ENCODE measurements at places on chromosomes 7 and 10.

DNA sequence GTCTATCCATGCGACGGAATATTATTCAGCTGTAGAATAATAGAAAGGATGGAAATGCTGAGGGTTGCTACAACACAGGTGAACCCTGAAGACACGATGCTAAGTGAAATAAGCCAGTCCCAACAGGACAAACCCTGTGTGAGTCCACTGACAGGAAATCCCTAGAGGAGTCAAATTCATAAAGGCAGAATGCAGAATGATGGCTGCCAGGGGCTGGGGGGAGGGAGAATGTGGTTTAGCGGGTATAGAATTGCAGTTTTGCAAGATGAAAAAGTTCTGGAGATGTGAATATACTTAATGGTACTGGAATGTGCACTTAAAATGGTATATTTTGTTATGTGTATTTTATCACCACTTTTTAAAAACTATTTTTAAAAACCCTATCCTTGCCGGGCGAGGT lies 36.9 kb upstream of the DOCK1 start:
- DNase-seq = no peak

- DNase-seq = no peak
Measured at GRCh38 chr7:50781381-50782293, 1.1 kb downstream of the GRB10 start.

- DNase-seq = no peak
Measured at GRCh38 chr10:1402816-1403507, 334.4 kb downstream of the ADARB2 start.

GRCh38 chr7:163298-163695 lies 29.1 kb upstream of the FAM20C start:
- DNase-seq = no peak

- peak; percentile 82 for DNase-seq
Measured at GRCh38 chr10:80699602-80700039, 161.9 kb downstream of the SH2D4B start.

- no peak for DNase-seq
Measured at GRCh38 chr7:145868935-145869334, 247.7 kb upstream of the CNTNAP2 start.

DNA sequence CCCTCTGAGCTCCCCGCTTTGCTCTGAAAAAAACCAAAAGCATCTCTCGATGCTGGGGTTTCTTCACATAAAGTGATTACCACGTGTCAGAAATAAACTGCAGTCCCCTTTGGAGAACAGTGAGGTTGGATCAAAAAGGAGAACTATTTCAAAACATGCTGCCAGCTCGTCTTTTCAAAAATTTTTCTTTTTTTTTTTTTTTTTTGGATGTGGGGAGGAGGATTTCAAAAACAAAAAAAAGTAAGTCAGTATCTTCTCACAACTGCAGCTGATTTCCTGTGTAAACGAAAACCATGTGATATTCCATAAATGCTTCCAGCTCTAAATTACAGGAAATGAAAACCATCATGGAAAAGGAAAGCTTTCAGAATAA lies 155.0 kb upstream of the LYZL2 start:
- no peak for DNase-seq

GRCh38 chr10:2610946-2611345 lies 456.4 kb upstream of the PFKP start:
- DNase-seq = no peak

DNA sequence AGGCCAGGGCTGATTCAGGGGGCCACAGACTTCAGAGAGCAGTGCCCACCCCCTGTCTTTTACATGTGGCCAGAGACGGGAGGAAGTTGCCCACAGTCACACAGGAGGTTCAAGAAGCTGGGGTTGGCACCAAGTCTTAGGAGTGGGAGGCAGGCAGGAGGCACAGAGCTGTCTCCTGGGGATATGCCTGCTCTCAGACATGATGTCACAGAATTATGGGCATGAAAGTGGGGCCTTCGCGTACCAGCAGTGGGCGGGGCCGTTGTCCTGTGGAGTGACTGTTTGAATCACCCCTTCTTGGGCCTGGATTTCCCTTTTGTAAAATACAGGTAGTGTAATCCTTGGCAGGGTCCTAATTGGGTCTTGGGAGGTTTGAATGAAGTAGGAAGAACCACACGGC lies 81.2 kb upstream of the PPIF start:
- DNase-seq = no peak

DNA sequence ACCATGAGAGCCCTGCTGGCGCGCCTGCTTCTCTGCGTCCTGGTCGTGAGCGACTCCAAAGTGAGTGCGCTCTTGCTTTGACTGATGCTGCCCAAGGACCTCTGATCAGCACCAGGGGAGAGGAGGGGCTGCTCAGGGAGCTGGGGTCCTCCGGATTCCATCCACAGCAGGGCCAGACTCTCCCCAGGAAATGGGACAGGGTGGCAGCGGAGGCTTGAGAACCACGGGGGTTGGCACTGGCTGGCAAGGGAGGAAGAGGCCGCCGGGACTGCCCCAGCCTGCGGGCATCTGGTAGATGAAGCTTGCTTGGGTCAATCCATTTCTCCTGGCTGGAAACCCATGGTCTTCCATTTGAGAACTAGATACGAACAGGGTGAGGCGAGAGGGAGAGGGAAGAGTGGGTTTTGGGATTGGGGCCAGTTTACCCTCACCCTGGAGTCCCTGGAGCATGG lies 647 bp downstream of the PLAU start:
- DNase-seq = no peak

GRCh38 chr10:78849115-78849514 lies 219.7 kb upstream of the ZMIZ1 start:
- DNase-seq = no peak

- no peak for DNase-seq
Measured at GRCh38 chr7:149027611-149028345, 527 bp downstream of the PDIA4 start.

DNA sequence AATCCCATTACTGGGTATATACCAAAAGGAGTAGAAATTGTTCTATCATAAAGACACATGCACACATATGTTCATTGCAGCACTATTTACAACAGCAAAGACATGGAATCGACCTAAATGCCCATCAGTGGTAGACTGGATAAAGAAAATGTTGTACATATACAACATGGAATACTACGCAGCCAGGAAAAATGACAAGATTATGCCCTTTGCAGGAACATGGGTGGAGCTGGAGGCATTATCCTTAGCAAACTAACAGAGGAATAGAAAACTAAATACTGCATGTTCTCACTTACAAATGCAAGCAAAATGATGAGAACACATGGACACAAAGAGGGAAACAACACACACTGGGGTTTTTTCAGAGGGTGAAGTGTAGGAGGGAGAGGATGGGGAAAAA lies 300.2 kb downstream of the BAMBI start:
- no peak for DNase-seq

GRCh38 chr7:13933091-13933490 lies 56.4 kb downstream of the ETV1 start:
- no peak for DNase-seq

GRCh38 chr10:109647627-109648026 lies 275.7 kb downstream of the XPNPEP1 start:
- no peak for DNase-seq

DNA sequence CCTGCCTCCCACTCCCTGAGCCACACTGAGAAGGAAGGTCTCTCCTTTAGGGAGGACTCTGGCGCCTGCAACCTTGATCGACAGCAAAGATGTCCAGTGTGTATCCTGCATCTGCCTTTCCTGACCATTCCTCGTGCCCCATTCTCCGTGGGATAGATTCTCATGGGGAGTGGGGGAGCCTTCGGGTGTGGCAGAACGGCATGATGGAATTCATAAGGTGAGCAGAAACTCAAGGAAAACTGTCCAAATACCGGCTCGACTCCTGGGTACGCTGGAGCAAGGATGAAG lies 636 bp upstream of the RARRES2 start:
- DNase-seq = no peak

- DNase-seq = no peak
Measured at GRCh38 chr7:158740657-158741293, 36.2 kb upstream of the NCAPG2 start.

GRCh38 chr7:129238546-129238945 lies 13.7 kb downstream of the AHCYL2 start:
- DNase-seq = no peak

DNA sequence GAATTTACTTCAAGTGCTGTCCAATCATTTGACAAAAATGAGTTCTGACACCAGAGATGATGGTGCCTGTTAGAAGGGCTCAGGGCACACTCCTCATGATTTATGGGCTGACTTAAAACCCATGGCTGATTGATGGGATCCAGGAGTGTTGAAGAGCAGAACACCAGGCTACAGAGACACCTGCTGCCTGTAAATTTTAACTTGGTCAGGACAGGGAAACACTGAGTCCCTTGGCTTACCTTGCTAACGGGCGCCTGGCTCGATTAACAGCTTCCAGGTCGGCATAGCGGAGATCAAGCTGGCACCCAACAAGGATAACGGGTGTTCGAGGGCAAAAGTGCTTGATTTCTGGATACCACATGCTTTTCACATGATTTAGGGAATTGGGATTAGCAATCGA lies 51.4 kb downstream of the RHOBTB1 start:
- no peak for DNase-seq

DNA sequence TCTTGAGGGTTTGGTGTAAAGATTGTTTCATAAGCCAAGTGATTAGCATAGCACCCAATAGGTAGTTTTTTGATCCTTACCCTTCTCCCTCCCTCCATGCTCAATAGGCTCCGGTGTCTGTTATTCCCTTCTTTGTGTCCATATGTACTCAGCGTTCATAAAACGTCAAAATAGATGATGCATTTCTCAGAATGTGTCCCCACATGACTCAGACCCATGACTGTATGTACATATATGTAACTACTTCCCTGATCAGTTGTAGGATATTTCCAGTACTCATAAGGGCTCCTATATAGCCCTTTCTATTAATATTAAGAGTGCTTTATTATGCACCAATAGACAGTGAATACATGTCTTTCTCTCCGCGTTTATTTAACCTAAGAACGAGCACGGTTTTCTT lies 466.9 kb downstream of the KIF20B start:
- no peak for DNase-seq

DNA sequence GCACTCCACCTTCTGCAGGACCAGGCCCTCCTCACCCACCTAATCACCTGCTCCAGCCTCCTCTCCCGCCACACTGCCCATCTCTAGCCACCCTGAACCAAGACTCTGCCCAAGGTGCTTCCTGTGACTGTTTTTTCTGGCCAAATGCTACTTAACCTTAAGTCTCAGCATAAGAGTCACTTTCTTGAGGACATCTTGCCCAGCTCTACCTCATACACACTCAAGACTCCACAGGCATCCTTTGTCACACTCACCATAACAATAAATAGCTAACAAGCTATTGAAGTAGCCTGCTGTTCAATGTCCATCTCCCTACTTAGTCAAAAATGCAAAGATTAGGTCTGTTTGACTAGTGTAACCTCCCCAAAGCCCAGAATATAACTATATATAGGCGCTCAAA lies 455.4 kb upstream of the NFE2L3 start:
- no peak for DNase-seq

DNA sequence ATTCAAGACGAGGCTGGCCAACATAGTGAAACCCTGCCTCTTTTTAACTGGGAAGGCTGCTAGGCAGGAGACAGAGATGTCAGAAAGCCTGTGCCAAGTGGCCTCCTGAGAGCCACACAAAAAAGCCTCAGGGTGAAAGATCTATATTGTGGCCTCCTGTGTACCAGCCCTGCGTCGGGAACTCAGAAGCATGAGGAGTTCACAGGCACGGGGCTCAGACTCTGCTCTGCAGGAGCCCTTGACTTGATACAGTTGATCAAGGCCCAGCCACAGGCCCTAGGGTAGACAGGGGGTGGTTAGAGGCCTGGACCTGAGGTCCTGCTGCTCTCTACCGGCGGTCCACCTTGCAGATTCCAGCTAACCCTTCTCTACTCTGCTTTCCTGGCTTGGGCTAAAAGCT lies 30.2 kb downstream of the FAM241B start:
- DNase-seq = no peak
